ENCODE measurements at places on chromosomes 5 and 9.

GRCh38 chr5:165521816-165522610 is 2016.6 kb downstream of the MAT2B start:
- DNase-seq = no peak

DNA sequence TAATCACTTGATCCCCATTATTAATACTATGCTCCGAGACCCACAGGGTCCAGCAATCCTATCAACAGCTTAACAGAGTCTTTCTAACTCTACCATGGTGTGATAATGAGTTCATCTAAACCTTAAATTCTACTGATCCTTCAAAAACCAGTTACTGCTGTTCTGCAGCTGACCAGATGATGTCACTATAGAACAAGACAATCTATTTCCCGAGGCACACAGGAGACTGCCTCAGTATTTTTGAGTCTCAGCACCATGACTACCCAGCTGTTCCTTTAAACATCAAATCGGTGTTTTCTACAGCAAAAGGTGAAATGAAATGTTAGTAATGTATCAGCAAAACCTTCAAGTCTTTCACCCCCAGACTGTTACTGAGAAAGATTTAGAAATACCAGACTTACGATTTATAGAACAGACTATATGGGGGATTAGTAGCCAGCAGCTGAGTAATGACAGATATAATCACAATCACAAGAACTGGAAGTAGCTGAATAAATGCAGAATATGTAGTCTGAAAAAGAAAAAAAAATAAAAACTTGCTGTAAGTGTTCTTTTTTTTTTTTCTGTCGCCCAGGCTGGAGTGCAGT is 16.9 kb downstream of the DNAJC18 start:
- no peak for DNase-seq

- no peak for DNase-seq
Observed at GRCh38 chr9:91421971-91422757, 1.5 kb downstream of the NFIL3 start.

DNA sequence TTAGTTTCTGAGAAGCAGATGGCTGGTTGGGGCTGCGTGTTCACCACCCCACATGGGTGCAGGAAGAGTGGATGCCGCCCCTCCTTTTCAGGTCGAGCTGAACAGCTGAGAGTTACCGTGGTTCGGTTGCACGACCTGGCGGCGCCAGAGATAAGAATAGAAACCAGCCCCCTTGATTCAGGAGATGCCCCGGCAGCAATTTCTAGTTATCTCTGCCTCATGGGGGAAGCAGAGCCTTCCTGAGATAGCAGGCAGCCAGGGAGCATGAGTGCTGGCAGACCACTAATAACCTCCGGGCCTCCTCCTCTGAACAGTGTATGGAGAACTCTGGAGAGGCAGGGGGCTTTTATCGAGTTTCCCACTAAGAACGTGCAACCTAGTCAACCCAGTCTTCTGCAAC is 177.8 kb downstream of the NSG2 start:
- DNase-seq = no peak

DNA sequence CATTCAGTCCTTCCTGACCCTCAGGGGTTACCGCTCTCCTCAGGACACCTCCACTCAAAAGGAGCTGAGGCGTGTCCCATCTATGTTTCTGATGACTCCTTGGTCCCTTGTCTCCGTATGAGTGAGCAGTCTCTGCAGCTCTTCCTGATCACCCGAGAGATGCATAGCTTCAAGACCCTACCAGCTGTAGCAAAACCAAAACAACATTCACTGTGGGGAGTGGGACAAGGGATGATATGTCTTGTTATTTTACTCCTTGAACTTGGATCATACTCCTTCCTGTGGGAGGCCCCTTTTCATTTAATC is 14.4 kb downstream of the GLDC start:
- DNase-seq = no peak

Measured in cortex of kidney (tissue), 1 donor.